Right renal pelvis (tissue), 4 donors: ENCODE measurements at places on chromosomes 7 and 10. TPM values are rescaled to one million over a fixed set of nuclear protein-coding genes. Genes with fewer than 3 reads are reported as not detected.

The GRB10 gene
- 32.8 TPM for polyA plus RNA-seq

The ANKRD61 gene
- 0.70 TPM for polyA plus RNA-seq

The OPALIN gene
- polyA plus RNA-seq = not detected

The BICC1 gene
- polyA plus RNA-seq = 82.5 TPM

The BLNK gene
- 38.8 TPM for polyA plus RNA-seq

The MGMT gene
- 17.6 TPM for polyA plus RNA-seq

The MLXIPL gene
- 4.3 TPM for polyA plus RNA-seq

The DIP2C gene
- polyA plus RNA-seq = 22.1 TPM

The UNCX gene
- polyA plus RNA-seq = 11.6 TPM

The ELFN1 gene
- 13.4 TPM for polyA plus RNA-seq

The C10orf143 gene
- polyA plus RNA-seq = 7.3 TPM

The COL28A1 gene
- polyA plus RNA-seq = 9.7 TPM

The UCMA gene
- not detected for polyA plus RNA-seq

The BAMBI gene
- 48.0 TPM for polyA plus RNA-seq

The OR2A42 gene
- 1.1 TPM for polyA plus RNA-seq

The TBX20 gene
- polyA plus RNA-seq = 0.16 TPM
